Stimulated activated CD4-positive, alpha-beta T cell treated with anti-CD3 and anti-CD28 coated beads, Interleukin-2, amount 100 ng/mL, for 4 hours (primary cell): ENCODE measurements at places on chromosomes 4 and X.

GRCh38 chr4:109574443-109574850 is 14.4 kb downstream of the MCUB start:
- DNase-seq, result no peak

GRCh38 chr4:179007755-179008154 is 1565.5 kb upstream of the AGA start:
- no peak for DNase-seq

GRCh38 chr4:122978789-122979188 is 56.4 kb upstream of the NUDT6 start:
- DNase-seq, result no peak

GRCh38 chr4:81030061-81030980 is at the start of gene BMP3:
Gene BMP3 (plus strand): TSS chr4:81030708. CDS start chr4:81031285, 577 bp downstream.
- DNase-seq, result no peak

DNA sequence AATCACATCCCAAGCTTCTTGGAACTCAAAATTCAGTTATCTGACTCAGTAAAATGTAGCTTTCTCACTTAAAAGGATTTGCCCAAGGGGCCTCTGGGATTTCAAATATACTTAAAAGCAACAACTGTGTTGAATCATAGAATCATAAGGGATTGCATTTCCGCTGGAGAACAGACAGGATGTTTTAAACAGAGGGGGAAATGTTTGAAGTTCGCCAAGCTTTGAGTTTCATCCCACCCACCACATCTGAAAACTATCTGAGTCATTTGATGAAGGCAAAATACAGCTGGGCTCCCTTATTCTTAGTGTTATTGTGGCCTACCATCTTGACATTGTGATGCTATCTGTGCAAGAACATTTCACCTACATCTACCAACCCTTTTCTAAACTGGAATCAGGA is 73.5 kb downstream of the PPP1R2C start:
- DNase-seq, result no peak
